ENCODE measurements at places on chromosomes 5 and 9.

DNA sequence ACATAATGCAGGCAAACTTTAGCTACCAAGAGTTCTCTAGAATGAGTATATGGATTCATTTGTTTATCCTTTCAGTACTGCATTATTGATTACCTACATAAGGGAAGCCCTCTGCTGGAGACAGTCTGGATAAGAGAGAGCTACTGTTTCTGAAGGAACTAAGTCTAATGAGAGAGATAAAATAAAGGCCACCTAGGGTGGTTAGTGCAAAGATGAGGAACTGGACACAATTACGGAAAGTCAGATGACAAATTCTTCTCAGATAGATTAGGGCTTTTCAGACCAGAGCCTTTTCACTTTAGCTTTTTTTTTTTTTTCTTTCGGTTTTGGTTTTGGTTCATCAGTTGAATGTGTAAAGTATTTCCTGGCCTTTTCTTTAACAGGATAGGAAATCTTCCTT lies 31.3 kb downstream of the ISOC1 start:
- no peak for DNase-seq
- H3K36me3 ChIP-seq: no peaks in the 10 kb centered on the region
- H3K27ac ChIP-seq: no peak overlapping the region
- H3K4me3 ChIP-seq: no peak overlapping the region

GRCh38 chr5:15183520-15183919 lies 311.9 kb upstream of the ANKH start:
- H3K4me3 ChIP-seq: no peak overlapping the region
- no peaks in the 10 kb centered on the region for H3K4me1 ChIP-seq
- no peak for DNase-seq
- H3K27me3 ChIP-seq: no peaks in the 10 kb centered on the region

- H3K27ac ChIP-seq: no peak overlapping the region
- peaks cover 9% of the 10 kb centered on the region for H3K36me3 ChIP-seq
- no peak overlapping the region for H3K4me3 ChIP-seq
- no peak for DNase-seq
These were observed 38.1 kb upstream of the ZCCHC7 start for GRCh38 chr9:37082214-37082765.

DNA sequence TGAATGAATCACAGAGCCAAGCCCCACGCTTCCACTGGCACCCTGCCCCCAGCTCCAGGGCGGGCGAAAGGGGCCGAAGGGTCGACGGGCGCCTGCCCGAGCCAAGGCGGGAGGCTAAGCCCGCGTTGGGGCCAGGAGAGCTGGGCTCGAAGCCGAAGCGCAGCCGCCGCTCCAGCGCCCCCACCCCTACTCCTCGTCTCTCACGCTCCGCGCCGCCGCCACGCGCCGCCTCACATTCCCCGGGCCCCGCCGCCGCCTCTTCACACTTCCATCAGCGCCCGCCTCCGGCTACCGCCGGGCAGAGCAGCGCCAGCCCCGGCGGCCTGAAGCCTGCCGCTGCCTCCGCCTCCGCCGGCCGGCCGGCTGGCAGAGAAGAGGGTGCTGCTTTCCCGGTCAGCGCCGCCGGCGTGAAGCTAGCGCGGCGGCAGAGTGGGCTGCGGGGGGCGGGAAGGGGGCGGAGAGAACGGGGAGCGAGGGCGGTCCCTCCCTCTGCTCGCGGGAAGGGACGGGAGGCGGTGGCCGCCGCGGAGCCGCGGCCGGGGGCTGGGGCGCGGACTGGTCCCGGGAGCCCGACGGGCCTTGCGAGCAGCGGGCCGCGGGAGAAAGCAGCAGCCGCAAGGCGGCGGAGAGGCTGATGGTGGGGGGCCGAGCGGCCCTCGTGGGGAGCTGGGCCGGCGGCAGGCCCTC lies at the start of gene HOMER1:
Gene HOMER1, minus strand, starts transcription at position 431 of the 687 bp plus-strand sequence. CDS start 1,360 bp downstream, outside the sequence.
- H3K27me3 ChIP-seq: peaks cover 3% of the 10 kb centered on the region
- peaks cover 11% of the 10 kb centered on the region for H3K4me1 ChIP-seq
- no peaks in the 10 kb centered on the region for H3K36me3 ChIP-seq

GRCh38 chr5:102596951-102597350 lies 98.2 kb upstream of the SLCO6A1 start:
- no peak overlapping the region for H3K27ac ChIP-seq
- H3K36me3 ChIP-seq: no peaks in the 10 kb centered on the region
- no peak for DNase-seq
- H3K4me1 ChIP-seq: no peaks in the 10 kb centered on the region
- no peak overlapping the region for H3K4me3 ChIP-seq

DNA sequence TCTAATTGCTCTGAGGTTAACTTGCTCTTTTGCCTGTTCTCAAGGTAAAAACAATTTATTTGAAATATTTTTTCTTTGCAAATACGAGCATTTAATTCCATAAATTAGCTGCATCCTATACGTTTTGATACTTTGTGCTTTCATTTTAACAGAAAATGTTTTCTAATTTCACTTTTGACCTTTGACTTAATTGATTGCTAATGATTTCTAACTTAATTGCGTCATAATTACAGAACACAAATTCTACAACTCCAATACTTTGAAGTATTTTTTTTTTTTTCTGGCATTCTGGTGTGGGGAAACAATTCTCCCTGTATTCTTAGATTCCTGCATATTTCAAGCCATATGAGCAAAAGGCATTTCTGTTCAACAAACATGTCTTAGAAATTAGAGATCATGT lies 134.0 kb downstream of the ISOC1 start:
- no peak overlapping the region for H3K4me3 ChIP-seq
- no peaks in the 10 kb centered on the region for H3K27me3 ChIP-seq
- DNase-seq: no peak

DNA sequence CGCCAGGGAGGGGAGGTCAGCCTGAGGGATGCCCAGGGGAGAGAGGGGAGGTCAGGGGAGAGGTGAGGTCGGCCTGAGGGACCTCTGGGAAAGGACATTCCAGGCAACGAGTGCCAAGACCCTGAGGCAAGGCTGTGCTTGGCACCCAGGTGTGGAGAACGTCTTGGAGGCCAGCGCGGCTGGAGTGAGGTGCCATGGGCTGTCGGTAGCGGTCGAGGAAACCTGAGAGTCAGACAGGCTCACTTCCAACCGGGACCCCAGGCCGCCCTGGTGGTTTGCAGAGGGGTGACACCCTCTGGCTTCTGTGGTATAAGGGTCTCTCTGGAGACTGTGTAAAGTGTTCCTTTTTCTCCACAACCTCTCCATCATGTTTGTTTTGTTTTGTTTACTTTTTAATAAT lies 82.9 kb downstream of the CACNA1B start:
- no peaks in the 10 kb centered on the region for H3K4me1 ChIP-seq

DNA sequence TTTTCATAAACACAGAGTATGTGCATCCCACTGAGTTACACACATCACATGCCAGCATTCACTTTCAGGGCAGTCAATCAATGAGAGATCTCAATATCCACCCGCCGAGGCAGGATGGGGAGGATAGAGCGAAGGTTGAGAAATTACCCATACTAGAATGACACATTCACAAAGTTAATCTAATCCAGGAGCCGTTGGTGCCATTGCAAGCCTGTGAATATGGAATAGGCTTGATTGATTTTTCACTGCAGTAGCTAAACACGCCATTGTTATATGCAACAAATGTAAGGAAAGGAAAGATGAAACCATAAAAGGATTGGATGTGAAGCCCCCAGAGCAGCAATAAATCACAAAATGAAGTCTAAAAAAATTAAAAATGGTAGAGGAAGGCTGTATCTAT lies 167.9 kb upstream of the GPR151 start:
- no peak for DNase-seq
- H3K4me3 ChIP-seq: no peak overlapping the region
- no peaks in the 10 kb centered on the region for H3K36me3 ChIP-seq
- H3K4me1 ChIP-seq: no peaks in the 10 kb centered on the region
- H3K27me3 ChIP-seq: no peaks in the 10 kb centered on the region
- H3K27ac ChIP-seq: no peak overlapping the region

DNA sequence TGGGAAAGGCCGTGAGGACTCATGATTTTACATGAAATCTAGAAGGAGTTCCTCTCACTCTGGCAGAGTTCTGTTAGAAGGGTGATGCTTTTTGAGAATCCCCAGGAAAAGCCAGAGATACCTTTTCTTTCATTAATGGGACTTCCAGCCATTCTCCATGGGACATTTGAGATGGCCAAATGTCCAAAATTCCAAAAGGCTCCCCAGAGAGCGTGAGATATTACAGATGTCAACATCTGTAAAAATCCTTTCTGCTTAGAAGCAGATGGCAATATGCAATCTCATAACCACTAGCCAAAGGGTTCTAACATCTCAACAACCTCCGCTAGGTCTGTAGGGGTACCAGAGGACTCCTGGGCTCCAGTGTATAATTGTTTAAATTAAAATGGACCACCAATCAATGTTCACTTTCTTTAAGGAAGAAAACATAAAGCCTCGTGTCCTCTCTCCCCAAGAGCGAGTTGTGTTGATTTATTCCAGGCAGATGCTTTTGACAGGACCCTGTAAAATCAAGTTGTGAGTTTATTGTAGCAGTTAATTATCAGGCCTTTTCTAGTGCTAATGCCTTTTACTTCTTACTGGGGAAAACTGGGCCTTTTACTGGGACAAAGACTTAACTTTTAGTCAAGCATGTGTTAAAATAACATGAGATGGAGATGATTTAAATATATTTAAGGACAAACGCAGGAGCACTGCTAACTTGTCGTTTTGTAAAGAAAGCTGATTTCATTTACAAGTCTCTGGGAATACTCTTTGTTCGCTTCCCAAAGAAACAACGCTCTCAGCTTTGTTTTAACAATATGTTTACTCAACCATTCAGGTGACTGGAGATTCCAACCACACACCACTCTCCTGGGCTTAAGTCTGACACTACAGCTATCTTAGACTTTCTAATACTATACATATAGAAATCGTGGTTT lies 4.8 kb downstream of the GAS1 start:
- H3K27me3 ChIP-seq: peaks cover 26% of the 10 kb centered on the region
- no peaks in the 10 kb centered on the region for H3K36me3 ChIP-seq
- no peak for DNase-seq

- no peak overlapping the region for H3K27ac ChIP-seq
- no peaks in the 10 kb centered on the region for H3K36me3 ChIP-seq
- no peak for DNase-seq
- H3K27me3 ChIP-seq: no peaks in the 10 kb centered on the region
- no peaks in the 10 kb centered on the region for H3K4me1 ChIP-seq
- H3K4me3 ChIP-seq: no peak overlapping the region
These were observed 16.8 kb upstream of the TCOF1 start for GRCh38 chr5:150340614-150341255.

GRCh38 chr5:51033215-51033614 lies 350.0 kb upstream of the ISL1 start:
- H3K4me1 ChIP-seq: no peaks in the 10 kb centered on the region
- no peak overlapping the region for H3K4me3 ChIP-seq

- peak; percentile 56 for DNase-seq
- H3K27me3 ChIP-seq: no peaks in the 10 kb centered on the region
- no peak overlapping the region for H3K27ac ChIP-seq
- H3K4me3 ChIP-seq: no peak overlapping the region
These were observed 85.9 kb downstream of the SETX start for GRCh38 chr9:132268725-132269352.

DNA sequence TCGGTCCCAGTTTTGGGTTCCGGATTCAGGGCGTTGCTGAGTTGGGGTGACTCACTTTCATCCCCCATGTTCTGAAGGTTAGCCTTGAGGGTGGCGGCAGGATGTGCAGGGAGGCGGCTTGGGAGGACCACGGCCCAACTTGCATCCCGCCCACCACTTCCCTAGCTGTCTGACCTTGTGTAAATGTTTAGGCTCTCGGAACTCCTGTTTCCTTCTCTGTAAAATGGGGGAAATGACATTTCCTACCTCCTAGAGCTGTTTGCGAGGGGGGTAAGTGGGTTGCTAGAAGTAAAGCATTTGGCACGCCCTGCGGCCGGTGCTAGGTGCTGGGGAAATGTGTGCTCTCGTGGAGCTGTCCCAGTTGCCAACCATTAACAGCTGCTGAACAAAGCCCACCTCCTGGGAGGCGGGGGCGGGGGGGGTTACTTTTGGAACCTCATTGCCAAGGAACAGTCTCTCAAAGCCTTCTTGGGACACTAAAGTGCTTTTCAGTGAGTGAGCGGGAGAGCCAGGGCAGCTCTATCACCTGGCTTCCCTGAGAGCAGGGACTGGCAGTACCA lies 27.5 kb downstream of the PTGES2 start:
- no peak for DNase-seq
- peaks cover 34% of the 10 kb centered on the region for H3K4me1 ChIP-seq
- H3K27ac ChIP-seq: no peak overlapping the region
- no peak overlapping the region for H3K4me3 ChIP-seq
- peaks cover 40% of the 10 kb centered on the region for H3K36me3 ChIP-seq

- H3K36me3 ChIP-seq: no peaks in the 10 kb centered on the region
- H3K27me3 ChIP-seq: no peaks in the 10 kb centered on the region
- H3K4me1 ChIP-seq: no peaks in the 10 kb centered on the region
- no peak overlapping the region for H3K4me3 ChIP-seq
- H3K27ac ChIP-seq: no peak overlapping the region
These were observed 120.0 kb downstream of the HMHB1 start for GRCh38 chr5:143931986-143932385.

- H3K36me3 ChIP-seq: no peaks in the 10 kb centered on the region
- no peak overlapping the region for H3K27ac ChIP-seq
- H3K4me3 ChIP-seq: no peak overlapping the region
- no peak for DNase-seq
- H3K27me3 ChIP-seq: no peaks in the 10 kb centered on the region
These were observed 1813.9 kb upstream of the CDH6 start for GRCh38 chr5:29379619-29380018.

DNA sequence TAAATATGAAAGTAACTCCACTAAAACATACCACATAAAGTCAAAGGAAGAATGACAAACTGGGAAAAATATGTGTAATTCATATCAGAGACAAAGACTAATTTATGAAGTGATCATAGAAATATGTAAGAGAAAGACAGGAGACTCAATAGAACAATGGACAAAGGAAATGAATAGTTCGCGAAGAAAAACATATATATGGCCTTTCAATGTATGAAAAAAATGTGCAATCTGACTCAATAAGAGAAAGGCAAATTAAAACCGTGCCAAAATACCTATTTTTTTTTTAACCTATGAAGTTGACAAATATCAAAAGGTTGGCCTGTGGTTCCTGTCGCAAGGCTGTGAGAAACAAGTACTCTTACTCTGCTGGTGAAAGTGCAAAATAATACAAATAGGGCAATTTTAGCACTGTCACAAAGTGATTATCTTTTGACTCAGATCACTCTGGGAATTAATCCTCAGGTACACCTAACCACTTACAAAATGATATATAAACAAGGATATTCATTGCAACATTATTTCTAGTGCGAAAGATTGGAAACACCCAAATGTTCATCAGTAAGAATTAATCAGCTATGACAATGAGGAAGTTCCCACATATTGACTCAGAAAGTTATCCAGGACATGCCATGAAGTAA lies 3.7 kb downstream of the C9 start:
- no peak overlapping the region for H3K27ac ChIP-seq
- H3K4me3 ChIP-seq: no peak overlapping the region
- H3K27me3 ChIP-seq: no peaks in the 10 kb centered on the region
- no peaks in the 10 kb centered on the region for H3K36me3 ChIP-seq
- no peaks in the 10 kb centered on the region for H3K4me1 ChIP-seq

- no peak overlapping the region for H3K4me3 ChIP-seq
- H3K27ac ChIP-seq: no peak overlapping the region
- no peak for DNase-seq
- no peaks in the 10 kb centered on the region for H3K4me1 ChIP-seq
These were observed 136.9 kb downstream of the RFK start for GRCh38 chr9:76257311-76257710.

Measured in effector memory CD4-positive, alpha-beta T cell (primary cell).